ENCODE measurements at places on chromosomes 4 and X.

- no peak for DNase-seq
Observed at GRCh38 chrX:27575565-27575964, 14.6 kb upstream of the DCAF8L2 start.

GRCh38 chr4:88955580-88956380 is 101.2 kb downstream of the FAM13A start:
- no peak for DNase-seq

- no peak for DNase-seq
Observed at GRCh38 chr4:112888622-112889021, 160.8 kb upstream of the ANK2 start.

- no peak for DNase-seq
Observed at GRCh38 chrX:41932885-41933284, 9.5 kb upstream of the CASK start.

DNA sequence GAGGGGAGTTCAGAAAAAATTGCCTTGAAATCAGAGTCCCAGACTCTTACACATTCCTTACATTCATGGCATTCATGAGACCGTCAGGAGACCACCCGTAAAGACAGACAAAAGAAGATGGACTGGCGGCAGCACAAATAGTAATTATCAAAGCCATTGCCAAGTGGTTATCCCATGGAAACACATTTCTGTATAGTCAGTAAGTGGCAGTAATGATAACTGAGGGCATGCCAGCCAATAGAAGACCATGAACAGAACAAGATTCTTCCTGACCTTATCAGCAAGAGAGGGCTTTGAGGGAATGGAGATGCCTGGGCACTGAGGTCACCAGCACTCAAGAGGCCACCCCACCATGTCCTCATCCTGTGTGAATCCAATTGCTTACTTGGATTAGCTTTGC is 121.7 kb upstream of the HCCS start:
- DNase-seq, result no peak
